ENCODE measurements at places on chromosomes 2 and 18.
A peak's percentile ranks its signal among the peaks of the same experiment; 100 is the strongest.

DNA sequence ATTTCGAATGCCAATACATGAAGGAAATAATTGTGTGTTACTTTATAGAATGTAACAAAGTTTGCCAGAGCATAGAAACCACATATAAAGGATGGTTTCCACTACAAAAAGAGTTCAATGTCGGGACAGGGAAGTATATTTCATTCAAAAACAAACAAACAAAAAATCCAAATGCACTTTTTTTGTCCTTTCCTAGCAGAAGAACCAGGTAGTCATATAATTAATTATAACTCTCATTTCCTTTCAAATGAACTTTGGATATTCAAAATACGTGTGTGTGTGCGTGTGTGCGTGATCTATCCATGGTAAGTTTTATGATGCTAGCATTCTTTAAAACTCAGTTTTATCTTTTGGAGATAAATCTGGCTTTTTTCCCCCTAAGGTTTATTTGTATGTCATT, 8.3 kb downstream of the FN1 start:
- DNase-seq: no peak

DNA sequence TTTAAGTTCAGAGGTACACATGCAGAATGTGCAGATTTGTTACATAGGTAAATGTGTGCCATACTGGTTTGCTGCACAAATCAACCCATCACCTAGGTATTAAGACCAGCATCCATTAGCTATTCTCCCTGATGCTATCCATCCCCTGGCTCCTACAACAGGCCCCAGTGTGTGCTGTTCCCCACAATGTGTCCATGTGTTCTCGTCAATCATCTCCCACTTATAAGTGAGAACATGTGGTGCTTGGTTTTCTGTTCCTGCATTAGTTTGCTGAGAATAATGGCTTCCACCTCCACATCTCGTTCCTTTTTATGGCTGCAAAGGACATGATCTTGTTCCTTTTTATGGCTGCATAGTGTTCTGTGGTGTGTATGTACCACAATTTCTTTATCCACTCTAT, 75.8 kb downstream of the SUCLG1 start:
- DNase-seq: no peak

- no peak for DNase-seq
Observed at GRCh38 chr2:238236571-238236970, 3.3 kb downstream of the HES6 start.

- DNase-seq: no peak
Observed at GRCh38 chr18:48171490-48172188, 237.5 kb downstream of the ZBTB7C start.

DNA sequence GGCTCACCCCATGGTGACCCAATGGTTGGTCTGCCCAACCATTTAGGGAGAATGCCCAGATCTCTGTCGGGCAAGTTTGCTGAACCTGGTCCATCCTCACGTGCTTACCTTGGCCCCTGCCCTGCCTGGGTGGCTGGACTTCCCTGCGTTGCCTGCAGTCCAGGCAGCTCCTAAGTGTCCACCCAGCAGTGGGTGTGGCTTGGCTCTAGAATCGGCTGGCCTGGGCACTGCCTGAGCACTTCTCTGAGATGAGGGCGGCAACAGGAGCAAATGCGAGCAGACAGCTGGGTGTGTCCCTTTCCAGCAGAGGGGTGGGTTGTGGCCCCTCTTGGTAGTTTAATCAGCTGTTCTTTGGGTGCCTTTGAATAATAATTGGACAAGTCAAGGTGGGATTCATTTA, 11.3 kb downstream of the PCARE start:
- no peak for DNase-seq

- no peak for DNase-seq
Observed at GRCh38 chr2:165016772-165017411, 61.6 kb upstream of the SLC38A11 start.

GRCh38 chr2:23346029-23346428, 39.0 kb upstream of the KLHL29 start:
- no peak for DNase-seq

GRCh38 chr18:12373771-12374116, 3.3 kb downstream of the AFG3L2 start:
- no peak for DNase-seq

- DNase-seq: no peak
Observed at GRCh38 chr2:240134466-240134865, 1.6 kb downstream of the COPS9 start.

GRCh38 chr2:219616550-219616949, 10.9 kb upstream of the SLC4A3 start:
- DNase-seq: no peak

GRCh38 chr2:105924271-105924670, 179.6 kb downstream of the NCK2 start:
- no peak for DNase-seq

DNA sequence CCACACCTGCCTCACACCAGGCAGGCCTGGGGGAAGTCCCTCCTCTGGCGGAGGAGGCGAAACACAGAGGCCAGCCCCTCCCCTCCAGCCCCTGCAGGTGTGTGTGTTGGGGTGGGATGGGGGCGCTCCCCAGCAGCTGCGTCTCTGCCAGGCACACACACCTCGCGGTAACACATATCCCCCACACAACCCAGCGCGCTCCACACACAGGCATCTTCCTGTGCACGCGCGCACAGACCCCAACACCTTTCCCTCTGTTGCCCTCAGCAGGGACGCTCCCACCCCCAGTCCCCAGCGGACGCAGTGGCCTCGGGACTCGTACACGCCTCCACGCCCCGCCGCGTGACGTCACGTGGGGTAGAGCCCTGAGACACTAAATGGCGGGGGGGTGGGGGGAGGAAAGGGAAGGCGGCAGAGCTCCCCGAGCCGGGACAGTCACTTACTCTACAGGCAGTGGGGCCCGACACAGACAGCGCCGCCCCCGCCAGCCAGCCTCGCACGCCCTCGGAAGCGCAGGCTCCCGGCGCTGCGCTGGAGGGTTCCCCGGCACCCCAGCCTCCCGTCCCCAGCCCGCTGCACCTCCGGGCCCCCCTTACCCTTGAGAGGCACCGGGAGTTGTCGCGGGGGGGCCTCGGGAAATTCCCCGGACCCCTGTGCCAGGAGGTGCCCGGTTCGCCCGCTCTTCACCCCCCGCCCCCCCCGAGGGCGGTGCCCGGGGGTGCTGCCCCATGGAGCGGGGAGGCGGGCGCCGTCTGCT, at the start of gene WNT10A:
Gene WNT10A, plus strand, starts transcription at position 751 of the 757 bp plus-strand sequence. CDS start 144 bp downstream, outside the sequence.
- DNase-seq: no peak

GRCh38 chr2:217835931-217836891, 166.6 kb downstream of the TNS1 start:
- no peak for DNase-seq

- no peak for DNase-seq
Observed at GRCh38 chr2:52658598-52658997, 1109.0 kb upstream of the CHAC2 start.

- DNase-seq: no peak
Observed at GRCh38 chr2:25688236-25688635, 14.9 kb upstream of the DTNB start.

- no peak for DNase-seq
Observed at GRCh38 chr2:160061944-160062291, 497 bp downstream of the PLA2R1 start.

GRCh38 chr2:146451972-146452371, 1392.9 kb upstream of the ACVR2A start:
- no peak for DNase-seq

- DNase-seq: no peak
Observed at GRCh38 chr18:72197591-72197990, 346.6 kb downstream of the CBLN2 start.

- no peak for DNase-seq
Observed at GRCh38 chr18:45254709-45255082, 360.6 kb upstream of the SLC14A2 start.

GRCh38 chr18:56651771-56652092, 573 bp downstream of the WDR7 start:
- no peak for DNase-seq

DNA sequence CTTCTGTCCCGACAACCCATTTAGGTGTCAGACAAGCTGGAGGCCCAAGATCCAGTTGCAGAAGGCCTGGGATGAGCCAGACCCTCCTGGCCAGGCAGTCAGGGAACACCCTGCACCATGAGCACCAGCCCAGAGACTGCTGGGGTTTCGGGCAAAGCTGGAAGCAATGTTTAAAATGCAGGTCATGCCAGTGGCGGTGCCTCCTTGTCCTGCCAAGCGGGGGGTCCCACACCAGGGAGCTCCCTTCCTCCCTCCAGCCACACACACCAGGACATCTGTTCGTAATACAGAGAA, 230.2 kb downstream of the ATAD2B start:
- DNase-seq: no peak

DNA sequence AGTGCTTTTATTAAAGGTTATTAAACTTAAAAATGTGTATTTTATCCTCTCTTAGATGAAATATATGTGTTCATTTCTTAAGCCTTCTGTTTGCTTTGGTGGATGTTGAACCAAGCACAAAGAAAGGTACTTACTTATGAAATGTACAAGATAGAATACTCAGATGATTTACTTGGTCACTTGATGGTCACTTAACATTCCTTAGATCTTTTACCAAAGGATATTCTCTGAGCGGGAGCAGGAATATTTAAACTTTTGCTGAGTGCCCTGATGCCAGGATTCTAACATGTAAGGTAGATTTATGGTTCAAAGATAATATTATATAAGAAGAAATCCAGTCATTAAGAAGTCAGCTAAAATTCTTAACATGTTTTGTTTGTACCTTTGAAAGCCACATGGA, 193.5 kb upstream of the ZEB2 start:
- DNase-seq: no peak

DNA sequence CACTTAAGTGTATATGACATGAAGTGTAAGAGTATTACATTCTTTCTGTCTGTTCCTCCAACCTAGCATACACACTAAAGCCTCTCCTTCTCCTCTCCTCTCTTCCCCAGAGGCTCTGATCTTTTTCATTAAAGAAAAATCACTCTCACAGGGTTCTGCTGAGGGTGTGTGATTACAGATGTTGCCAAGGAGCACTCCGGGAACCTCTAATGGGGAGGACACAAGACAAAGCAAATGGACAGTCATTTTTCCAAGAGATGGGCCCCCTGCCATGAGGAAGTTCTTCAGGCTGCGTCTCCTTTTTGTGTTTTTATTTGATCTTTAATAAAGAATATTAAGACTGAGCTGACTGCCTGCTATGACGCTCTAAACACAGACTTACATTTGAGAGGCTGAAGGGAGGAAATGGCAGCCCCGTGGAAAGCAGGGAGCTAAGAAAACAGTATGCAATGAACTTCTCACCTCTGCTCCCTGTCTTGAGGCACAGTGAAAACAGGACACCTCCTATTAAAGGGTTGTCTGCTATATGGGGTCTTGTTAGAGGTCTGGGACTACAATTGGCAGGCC, 578.1 kb downstream of the PIK3C3 start:
- no peak for DNase-seq

- DNase-seq: no peak
Observed at GRCh38 chr18:8499810-8500675, 109.2 kb upstream of the RAB12 start.

GRCh38 chr2:38174646-38175423, 98.9 kb upstream of the CYP1B1 start:
- DNase-seq: no peak

- DNase-seq: no peak
Observed at GRCh38 chr2:113202305-113203216, 28.8 kb downstream of the PSD4 start.

GRCh38 chr2:6828299-6828584, 37.5 kb downstream of the CMPK2 start:
- no peak for DNase-seq

DNA sequence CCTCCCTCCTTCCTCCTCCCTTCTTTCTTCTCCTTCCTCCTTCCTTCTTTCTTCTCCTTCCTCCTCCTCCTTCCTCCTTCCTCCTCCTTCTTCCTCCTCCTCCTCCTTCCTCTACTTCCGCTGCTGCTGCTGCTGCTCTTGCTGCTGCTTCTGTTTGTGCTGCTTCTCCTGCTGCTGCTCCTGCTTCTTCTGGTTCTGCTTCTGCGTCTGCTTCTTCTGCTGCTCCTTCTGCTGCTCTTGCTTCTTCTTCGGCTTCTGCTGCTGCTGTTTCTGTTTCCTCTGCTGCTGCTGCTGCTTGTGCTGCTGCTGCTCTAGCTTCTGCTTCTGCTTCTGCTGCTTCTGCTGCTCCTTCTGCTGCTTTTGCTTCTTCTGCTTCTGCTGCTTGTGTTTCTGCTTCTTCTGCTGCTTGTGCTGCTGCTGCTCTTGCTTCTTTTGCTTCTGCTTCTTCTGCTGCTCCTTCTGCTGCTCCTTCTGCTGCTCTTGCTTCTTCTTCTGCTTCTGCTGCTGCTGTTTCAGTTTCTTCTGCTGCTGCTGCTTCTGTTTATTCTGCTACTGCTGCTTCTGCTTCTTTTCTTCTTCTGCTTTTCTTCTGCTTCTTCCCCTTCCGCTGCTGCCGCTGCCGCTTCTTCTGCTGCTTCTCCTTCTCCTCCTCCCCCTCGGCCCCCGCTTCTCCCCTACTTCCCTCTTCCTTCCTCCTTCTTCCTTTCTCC, 8.6 kb downstream of the SNRNP27 start:
- DNase-seq: peak; percentile 69

DNA sequence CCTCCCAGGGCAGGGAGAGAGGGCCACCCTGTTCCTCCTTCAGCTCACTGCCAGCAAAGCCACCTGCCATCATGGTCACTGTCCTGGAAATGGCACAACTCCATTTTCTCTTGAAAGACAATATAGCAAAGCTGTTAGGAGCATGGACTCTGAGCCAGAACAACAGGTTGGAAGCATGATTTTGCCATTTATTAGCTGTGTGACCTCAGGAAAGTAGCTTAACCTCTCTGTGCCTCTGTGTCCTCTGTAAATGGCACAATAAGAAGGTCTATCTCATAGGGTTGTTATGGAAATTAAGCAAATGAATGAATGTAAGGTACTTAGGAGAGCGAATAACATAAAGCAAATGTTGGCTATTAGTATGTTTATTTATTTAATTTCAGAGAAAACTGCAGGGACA, 730.4 kb upstream of the ID2 start:
- no peak for DNase-seq

DNA sequence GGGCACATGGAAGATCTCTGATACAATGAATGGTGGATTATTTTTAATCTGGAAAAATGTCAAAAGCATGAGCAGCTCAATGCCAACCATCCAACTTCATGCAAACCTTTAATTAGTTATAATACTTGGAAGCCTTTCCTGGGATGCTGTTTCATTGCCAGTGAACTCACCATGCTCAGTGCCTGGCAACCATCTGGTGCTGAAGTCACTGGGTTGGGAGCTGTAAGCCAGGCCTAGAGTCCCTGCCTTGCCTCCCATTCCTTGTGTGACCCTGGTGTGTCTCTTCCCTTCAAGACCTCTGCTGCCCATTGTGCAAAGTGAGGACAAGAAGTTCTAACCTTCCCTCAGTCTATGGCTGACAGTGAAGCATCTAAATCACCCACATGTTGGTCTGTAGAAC, 458.7 kb downstream of the RNF144A start:
- no peak for DNase-seq

All from GDM1 (cell line).